ENCODE measurements at places on chromosomes 6 and 20. TPM values are rescaled to one million over a fixed set of nuclear protein-coding genes. Genes with fewer than 3 reads are reported as not detected.

Gene PBOV1
- not detected for total RNA-seq

Gene SLC4A11
- total RNA-seq = 0.95 TPM

Gene BMP2
- 7.3 TPM for total RNA-seq

DNA sequence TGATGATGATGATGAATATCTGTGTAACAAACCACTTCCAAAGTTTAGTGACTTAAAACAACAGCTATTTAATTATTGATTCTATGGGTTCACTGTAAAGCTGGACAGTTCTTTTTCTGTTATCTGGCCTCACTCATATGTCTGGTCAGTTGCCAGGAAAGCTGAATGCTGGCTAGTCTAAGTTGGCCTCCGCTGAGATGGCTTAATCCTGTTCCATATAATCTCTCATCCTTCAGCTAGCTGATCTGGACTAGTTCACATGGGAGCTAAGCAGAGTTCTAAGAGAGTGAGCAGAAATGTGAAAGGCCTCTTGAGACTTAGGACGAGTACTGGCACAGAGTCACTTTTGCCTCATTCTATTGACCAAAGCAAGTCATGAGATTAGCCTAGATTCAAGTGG, 334.7 kb upstream of the FLRT3 start:
- DNase-seq = no peak

- no peak for DNase-seq
These were observed 373.2 kb downstream of the TAF4 start for GRCh38 chr20:61692479-61692878.

Data from neural progenitor cell (in vitro differentiated cells).